Testis (tissue), 5 donors: ENCODE measurements at places on chromosomes 6 and 20. TPM values are rescaled to one million over a fixed set of nuclear protein-coding genes. Genes with fewer than 3 reads are reported as not detected.

The NR2E1 gene
- total RNA-seq, result 0.12 TPM

The HCK gene
- total RNA-seq, result 1.3 TPM

The FILIP1 gene
- 2.7 TPM for total RNA-seq

The SAMD10 gene
- total RNA-seq, result 10.7 TPM

The TENT5A gene
- 7.0 TPM for total RNA-seq

The CYP24A1 gene
- total RNA-seq, result 0.43 TPM

The TDP2 gene
- 37.2 TPM for total RNA-seq

The VARS2 gene
- 36.5 TPM for total RNA-seq

The KIAA0408 gene
- total RNA-seq, result 3.3 TPM

The ZNF391 gene
- 12.5 TPM for total RNA-seq

GRCh38 chr20:61898405-61898804, 167.3 kb downstream of the TAF4 start:
- H3K36me3 ChIP-seq, result no peaks in the 10 kb centered on the region
- DNase-seq, result no peak
- no peaks in the 10 kb centered on the region for H3K27me3 ChIP-seq
- no peak overlapping the region for H3K4me3 ChIP-seq
- H3K4me1 ChIP-seq, result peaks cover 6% of the 10 kb centered on the region

DNA sequence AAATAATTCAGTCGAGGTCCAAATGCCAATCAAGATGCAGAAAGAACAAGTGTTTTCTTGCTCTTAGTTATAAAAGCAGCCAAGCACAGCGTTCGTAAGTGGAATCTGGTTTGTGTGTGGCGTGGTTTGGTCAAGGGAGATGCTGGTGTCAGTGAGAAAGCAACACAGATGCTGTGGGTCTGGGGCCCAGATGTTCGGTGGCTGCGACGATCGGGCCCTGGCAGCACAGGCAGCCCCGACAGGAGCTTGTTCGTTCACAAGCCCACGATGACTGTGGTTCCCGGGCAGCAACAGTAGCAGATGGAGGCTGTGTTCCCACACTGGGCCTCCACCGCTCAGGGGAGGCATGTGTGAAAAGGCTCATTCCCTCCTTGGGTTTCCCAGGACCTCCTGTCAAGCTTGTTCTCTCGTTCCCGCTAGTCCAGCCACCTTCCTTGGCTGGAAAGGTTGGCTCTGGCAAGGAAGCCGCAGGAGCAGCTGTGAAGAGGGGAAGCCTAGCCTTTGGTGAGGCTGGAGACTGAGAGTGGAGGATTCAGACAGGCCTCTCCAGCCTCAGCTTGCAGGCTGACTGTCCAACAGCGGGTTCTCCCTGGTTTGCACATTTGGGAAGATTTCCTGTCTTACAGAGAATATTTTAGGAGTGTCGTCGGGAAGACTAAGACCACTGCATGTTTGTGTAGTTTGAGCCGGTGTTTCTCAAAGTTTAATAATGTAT, 304.7 kb downstream of the QKI start:
- no peaks in the 10 kb centered on the region for H3K27me3 ChIP-seq
- no peak overlapping the region for H3K4me3 ChIP-seq
- H3K36me3 ChIP-seq, result no peaks in the 10 kb centered on the region
- H3K4me1 ChIP-seq, result no peaks in the 10 kb centered on the region

GRCh38 chr20:51616060-51616459, 73.5 kb upstream of the NFATC2 start:
- H3K27me3 ChIP-seq, result no peaks in the 10 kb centered on the region
- no peak for DNase-seq
- no peak overlapping the region for H3K4me3 ChIP-seq
- H3K36me3 ChIP-seq, result no peaks in the 10 kb centered on the region
- no peaks in the 10 kb centered on the region for H3K4me1 ChIP-seq

DNA sequence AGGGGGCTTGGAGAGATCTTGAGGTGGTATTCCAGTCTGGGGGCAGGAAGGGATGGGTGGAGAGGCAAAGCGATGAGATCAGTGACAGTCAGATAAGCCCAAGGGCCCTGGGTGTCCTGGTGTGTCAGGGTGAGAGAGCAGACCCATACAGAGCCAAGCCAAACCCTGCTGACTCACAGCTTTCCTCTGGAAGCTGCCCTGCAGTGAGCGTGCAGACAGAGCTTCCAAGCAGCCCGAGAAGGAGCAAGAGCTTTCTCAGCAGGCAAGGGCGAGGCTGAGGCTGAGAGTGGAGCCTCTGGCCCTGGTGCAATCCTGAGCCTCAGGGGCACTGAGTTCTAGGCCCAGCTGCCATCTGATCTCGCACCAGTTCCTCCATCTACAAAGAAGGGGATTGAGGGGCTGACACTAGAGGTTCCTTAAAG, 91.1 kb upstream of the HIVEP1 start:
- no peak overlapping the region for H3K27ac ChIP-seq
- no peak overlapping the region for H3K4me3 ChIP-seq
- no peaks in the 10 kb centered on the region for H3K27me3 ChIP-seq
- H3K4me1 ChIP-seq, result no peaks in the 10 kb centered on the region
- DNase-seq, result no peak

DNA sequence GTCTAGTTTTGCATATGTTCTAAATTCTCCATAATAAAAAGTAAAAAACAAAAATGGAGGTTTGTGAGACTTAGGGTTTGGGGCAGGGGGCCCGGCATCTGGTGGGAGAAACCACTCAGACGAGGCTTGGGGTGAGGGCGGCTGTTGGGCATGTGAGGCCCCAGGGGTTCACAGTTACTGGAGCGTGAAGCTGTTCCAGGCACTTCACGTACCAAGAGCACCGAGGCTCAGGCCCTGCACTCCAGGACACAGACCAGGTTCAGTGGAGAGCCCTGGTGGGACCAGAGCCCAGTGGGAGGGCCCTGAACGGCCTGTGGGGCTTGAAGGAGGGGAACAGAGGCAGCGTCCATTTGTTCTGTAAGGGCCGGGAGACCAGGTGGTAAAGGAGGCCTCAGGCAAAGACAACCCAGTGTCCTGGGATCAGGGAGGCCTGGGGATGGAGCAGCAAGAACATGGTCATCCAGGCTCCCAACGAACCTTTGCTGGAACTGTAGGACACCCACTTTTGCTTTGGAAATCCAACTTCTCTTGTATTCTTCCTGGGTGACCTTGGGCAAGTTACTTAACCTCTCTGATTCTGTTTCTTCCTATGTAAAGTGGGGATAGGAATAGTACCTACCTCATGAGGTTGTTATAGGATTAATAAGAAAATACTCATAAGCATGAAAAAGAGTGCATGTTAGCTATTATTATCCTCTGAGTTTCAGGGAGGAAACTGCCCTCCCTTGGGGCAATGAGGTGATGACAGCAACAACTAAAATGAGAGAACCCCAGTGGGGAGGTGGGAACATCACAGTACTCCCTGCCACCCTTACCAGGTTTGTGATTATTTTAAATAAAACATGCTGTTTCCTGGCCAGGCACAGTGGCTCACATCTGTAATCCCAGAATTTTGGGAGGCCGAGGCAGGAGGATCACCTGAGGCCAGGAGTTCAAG, 1.1 kb upstream of the FGD2 start:
- H3K4me1 ChIP-seq, result peaks cover 10% of the 10 kb centered on the region
- no peak for DNase-seq
- no peaks in the 10 kb centered on the region for H3K27me3 ChIP-seq

DNA sequence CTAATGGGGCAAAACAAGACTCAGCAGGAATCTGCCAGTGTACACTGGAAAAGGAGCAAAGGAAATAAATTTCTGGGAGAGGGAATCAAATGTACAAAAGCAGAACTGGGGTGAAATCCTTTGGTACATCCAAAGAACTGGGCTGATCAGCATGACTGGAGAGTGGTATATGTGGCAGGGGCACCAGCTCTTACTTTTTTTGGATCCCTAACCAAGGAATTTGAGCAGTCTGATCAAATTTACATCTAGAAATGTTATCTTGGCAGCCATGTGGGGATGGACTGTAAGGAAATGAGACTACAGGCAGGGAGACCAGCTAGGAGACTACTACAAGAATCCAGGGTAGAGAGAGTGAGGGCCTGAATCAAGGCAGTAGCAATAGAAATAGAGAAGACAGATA, 1.2 kb upstream of the ZSCAN31 start:
- H3K4me3 ChIP-seq, result peak overlapping the region; percentile 70
- H3K36me3 ChIP-seq, result no peaks in the 10 kb centered on the region
- H3K27me3 ChIP-seq, result no peaks in the 10 kb centered on the region
- DNase-seq, result no peak

DNA sequence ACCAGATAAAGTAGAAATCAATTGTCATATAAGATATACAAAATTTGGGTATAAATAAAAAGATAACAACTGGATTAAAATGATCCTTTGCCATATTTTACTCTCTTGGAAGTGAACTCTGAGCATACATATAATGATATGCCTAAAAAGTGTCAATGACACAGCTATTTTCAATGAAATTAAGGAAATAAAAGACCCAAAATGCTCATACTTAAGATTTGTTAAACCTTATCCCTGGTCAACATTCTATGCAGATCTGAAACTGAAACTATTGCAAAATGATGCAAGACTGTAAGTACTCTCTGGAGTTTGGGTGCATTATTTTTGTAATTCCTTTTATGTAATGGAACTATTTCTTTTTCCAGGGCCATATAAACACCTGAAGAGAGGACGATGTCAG, 119.0 kb upstream of the SGK1 start:
- no peak for DNase-seq
- no peaks in the 10 kb centered on the region for H3K36me3 ChIP-seq
- no peak overlapping the region for H3K4me3 ChIP-seq
- H3K4me1 ChIP-seq, result no peaks in the 10 kb centered on the region

- H3K27ac ChIP-seq, result no peak overlapping the region
- H3K4me1 ChIP-seq, result peaks cover 6% of the 10 kb centered on the region
- no peak for DNase-seq
- H3K27me3 ChIP-seq, result no peaks in the 10 kb centered on the region
These were observed 79.8 kb downstream of the TBC1D7 start for GRCh38 chr6:13248584-13248985.

DNA sequence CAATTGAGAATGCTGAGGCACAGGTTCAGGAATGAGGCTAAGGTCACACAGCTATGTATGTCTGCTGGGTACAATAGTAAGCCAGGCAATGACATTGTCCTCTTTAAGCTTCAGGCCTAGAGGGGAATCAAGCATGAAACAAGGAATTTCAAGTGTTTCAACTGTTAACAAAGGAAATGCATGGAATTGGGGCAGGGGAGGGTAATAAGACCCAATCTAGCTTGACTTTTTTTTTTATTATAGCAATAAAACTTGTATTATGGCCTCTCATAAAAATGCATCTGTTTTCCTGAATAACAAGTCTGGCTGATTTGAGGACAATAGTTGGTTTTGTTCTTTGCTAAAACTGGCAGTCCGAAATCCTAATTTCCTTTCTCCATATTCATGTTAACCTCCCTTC, 336.7 kb downstream of the CBLN4 start:
- H3K4me3 ChIP-seq, result no peak overlapping the region
- no peaks in the 10 kb centered on the region for H3K27me3 ChIP-seq
- H3K36me3 ChIP-seq, result no peaks in the 10 kb centered on the region
- no peak overlapping the region for H3K27ac ChIP-seq

- H3K27ac ChIP-seq, result no peak overlapping the region
- no peak overlapping the region for H3K4me3 ChIP-seq
- H3K4me1 ChIP-seq, result no peaks in the 10 kb centered on the region
- DNase-seq, result no peak
- no peaks in the 10 kb centered on the region for H3K27me3 ChIP-seq
- no peaks in the 10 kb centered on the region for H3K36me3 ChIP-seq
These were observed 81.8 kb downstream of the PHACTR1 start for GRCh38 chr6:12798326-12798725.

DNA sequence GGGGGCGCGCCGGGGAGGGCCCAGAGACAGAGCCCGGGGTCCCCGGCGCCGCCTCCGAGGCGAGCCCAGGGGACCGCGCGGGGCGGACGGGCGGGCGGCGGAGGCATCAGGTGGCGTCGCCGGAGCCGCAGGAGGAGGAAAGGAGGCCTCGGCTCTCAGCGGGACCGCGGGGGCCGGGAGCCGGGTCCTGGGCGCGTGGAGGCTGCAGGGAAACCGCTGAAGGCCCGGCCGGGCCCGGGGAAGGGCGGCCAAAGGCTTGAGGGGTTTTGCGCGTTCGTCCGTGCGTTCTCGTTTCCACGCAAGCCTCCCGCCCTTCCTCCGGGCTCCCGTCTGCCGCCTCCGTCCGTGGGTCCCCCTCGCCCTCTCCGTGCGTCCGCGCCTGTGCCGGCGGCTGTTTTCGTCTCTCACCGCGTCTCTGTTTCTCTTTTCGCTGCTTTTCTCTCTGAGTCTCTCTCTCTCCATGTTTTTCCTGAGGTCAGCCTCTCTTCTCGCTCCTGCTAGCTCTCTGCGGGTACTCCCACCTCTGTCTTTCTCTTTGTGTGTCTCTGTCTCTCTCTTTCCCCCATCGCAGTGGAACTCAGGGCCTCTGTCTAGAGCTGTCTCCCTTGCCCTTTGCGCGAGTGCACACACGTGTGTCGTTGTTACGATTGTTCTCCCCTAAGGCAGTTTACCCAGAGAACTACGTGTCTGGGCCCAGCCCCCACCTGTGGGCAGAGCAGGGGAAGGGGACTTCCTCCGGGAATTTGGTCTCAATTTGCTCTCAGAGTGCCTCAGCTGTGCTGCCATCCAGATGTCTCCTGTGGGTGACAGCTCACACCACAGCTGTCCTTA, 2.1 kb downstream of the IRF4 start:
- H3K36me3 ChIP-seq, result no peaks in the 10 kb centered on the region
- H3K4me1 ChIP-seq, result peaks cover 6% of the 10 kb centered on the region
- peak overlapping the region; percentile 15 for H3K4me3 ChIP-seq
- H3K27me3 ChIP-seq, result no peaks in the 10 kb centered on the region

DNA sequence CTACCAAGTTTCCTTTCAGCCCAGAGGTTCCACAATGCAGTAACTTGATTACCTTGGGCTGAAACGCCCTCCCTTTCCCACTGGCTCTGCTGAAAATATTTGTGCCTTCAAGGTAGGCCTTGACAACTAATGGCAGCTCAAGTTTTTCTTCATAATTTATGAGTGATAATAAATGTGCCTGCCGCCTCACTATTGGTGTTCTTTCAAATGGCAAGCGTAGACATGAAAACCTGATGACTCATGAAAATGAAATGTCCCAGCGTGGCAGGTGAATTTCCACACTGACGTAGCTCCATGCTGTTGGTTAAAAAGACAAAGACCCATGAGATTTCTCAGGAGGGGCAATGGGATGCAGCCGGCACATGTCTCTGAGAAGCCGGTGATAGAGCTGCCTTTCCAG, 107.2 kb upstream of the GGTLC1 start:
- DNase-seq, result no peak
- no peaks in the 10 kb centered on the region for H3K36me3 ChIP-seq
- no peak overlapping the region for H3K27ac ChIP-seq
- no peaks in the 10 kb centered on the region for H3K4me1 ChIP-seq
- no peak overlapping the region for H3K4me3 ChIP-seq
- H3K27me3 ChIP-seq, result no peaks in the 10 kb centered on the region

- no peak overlapping the region for H3K4me3 ChIP-seq
- no peak overlapping the region for H3K27ac ChIP-seq
- peaks cover 5% of the 10 kb centered on the region for H3K4me1 ChIP-seq
- H3K27me3 ChIP-seq, result no peaks in the 10 kb centered on the region
- H3K36me3 ChIP-seq, result no peaks in the 10 kb centered on the region
These were observed 28.5 kb upstream of the GFOD1 start for GRCh38 chr6:13515912-13516311.

- no peak overlapping the region for H3K4me3 ChIP-seq
- no peak overlapping the region for H3K27ac ChIP-seq
- H3K27me3 ChIP-seq, result no peaks in the 10 kb centered on the region
- H3K36me3 ChIP-seq, result no peaks in the 10 kb centered on the region
- no peak for DNase-seq
- H3K4me1 ChIP-seq, result no peaks in the 10 kb centered on the region
These were observed 35.5 kb upstream of the TMX4 start for GRCh38 chr20:8055096-8055495.
